ENCODE measurements at places on chromosomes 5 and 9.

DNA sequence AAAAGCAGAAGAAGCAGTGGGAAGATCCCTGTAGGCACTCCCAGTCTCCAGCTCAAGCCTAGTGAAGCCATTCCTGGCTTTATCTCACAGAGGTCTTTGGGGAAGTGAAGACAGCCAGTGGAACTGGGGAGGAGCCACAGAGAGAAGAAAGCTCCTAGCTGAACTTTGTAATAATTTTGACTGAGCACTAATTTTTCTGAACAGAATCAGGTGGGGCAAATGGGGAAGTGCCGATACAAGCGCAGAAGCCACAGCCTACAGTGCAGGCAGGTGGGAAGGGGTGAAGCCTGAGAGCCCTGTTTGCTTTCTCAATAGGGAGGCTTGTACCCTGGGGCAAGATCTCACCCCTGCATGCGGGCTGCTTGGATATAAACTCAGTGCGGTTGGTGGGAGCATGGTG, 48.4 kb upstream of the SNAPC3 start:
- no peak for DNase-seq

DNA sequence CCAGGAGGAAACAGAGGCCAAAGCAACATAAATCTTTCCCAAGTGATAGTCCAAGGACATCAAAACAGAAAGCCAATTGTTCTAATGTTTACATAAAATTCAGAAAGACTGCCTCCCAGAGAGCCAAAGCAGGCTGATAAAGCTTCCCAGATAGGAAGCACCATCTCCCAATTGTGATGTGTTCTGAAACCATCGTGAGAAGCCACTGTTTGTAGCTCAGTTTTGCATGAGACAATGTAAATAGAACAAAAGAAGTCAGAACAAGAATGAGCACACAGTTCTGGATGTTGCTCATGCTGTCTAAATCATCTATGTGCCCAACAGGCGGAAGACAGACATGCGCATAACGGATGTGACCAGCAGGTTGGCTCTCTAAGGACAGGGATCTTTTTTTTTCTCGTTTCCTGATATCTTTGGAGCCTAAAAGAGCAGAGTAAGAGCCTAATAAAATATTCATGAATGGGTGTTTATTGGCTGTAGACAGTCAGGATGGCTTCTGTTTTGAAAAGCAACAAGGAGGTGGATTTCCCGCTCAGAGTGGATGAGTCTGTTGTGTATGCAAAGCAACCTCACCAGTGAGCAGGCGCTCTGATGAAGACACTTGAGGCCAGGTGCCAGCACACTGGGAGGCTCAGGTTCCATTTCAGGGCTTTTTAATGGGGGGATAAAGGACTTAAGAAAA, 113.6 kb downstream of the GNA14 start:
- no peak for DNase-seq

GRCh38 chr9:137811283-137811870, 66.2 kb upstream of the CACNA1B start:
- no peak for DNase-seq

DNA sequence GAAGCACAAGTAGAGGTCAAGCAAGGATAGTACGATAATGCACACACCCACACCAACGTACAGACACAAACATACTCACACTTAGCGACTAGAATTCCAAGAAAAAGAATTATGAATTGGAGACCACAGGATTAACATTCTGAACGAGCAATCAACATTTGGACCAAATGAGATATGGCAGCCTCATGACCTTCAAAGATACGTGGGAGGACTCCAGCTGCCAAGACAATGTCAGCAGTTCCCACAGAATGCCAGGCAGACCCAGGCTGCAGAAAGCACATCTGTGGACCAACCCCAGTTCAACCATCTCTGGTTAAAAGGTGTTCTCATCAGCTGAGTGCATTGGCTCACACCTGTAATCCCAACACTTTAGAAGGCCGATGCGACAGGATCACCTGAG, 187.6 kb upstream of the GRAMD2B start:
- DNase-seq = no peak

DNA sequence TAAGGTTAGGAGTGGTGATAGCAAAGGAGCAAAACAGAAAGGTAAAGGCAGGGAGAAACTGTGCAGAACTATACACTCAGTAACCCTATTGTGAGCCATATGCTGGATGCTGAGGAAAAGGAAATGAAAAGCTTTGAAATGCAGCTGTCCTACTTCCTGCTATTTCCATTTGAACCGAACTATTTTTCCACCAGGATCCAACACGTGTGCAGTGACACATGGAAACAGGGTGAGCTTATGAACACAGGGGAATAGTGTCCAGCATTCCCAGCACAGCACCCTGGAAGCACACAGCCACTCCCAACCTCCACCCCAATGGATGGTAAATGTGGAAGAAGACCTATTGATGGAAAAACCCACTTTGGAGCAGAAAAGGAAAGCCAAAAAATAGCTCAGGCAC, 69.0 kb upstream of the SLC12A2 start:
- no peak for DNase-seq

DNA sequence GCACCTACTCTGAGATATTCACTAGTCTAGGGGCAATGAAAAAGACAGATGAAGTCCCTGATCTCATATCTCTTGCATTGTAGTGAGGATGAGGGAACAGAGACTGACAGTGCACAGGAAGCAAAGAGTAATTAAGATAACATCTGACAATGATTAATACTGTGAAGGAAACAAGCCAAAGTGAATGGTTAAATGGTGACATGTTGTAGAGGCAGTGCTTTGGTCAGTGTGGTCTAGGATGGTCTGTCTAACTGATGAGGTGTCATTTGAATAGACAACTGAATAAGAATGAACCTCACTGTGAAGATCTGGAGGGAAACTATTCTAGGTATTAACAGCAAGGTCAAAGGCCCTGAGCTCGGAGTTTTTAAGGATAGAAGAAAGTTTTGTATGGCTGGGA, 333.3 kb upstream of the GRIA1 start:
- DNase-seq = no peak

GRCh38 chr5:2009986-2010914, 127.5 kb upstream of the IRX4 start:
- no peak for DNase-seq

DNA sequence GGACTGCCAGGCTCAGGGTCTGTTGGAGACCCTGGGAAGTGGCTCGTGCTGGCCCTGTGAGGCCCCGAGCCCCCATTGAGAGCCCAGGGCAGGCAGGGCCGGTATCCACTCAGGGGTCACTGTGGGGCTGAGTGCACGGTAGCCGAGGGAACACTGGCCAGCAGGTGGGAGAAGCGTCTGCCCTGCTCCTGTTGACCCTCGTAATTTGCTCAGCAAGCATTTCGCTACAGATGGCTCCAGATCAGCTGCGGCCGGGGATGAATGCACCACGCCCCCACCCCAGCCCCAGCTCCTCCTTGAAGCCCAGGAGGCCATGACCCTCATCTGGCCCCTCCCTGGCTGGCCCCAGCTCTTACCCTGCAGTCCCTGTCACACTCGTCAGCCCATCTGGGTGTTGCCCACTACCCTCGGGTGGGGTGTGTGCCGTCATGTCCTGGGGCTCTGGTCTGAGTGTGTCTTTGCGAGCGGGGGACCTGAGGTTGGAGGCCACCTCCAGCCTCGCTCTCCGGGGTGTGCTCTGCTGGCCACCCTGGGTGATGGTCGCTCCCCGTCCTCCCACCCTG, 6.1 kb upstream of the NRARP start:
- DNase-seq = no peak

DNA sequence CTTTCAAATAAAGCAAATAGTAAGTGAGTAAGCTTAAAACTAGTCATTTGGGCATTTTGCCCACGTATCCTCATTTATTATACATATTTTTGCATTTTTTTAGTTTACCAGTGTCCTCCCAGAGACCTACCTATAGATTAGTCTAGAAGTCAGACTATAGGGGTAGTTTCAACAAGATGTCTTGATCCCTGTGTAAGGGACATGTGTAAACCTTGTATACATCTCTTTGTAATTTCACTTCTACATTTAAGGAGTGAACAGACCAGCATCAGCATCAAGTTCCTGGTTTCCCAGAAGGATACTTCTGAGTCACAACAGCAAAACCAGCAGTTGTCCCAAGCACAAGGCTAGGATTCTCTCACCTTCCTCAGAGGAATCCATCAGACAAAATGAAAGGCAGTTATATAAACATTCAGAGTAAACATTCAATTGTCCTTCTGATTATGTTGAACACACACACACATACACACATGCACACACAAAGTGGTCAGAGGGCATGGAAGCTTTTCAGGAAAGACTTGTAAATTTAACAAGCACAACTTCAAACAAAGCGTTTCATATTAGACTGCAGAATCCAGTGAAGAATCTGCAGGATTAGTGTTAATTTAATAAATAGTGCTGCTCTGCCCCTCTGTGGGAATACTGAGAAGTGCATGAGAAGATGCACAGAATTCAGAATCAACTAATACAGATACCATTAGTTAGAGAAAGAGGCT, 55.4 kb downstream of the HINT1 start:
- DNase-seq = peak; percentile 56

- DNase-seq = no peak
Measured at GRCh38 chr5:149299451-149300054, 27.9 kb downstream of the AFAP1L1 start.

- no peak for DNase-seq
Measured at GRCh38 chr9:124322618-124323432, 65.1 kb downstream of the NEK6 start.

Data from NCI-H460 (cell line).